ENCODE measurements at places on chromosomes 6 and 20. TPM values are rescaled to one million over a fixed set of nuclear protein-coding genes. Genes with fewer than 3 reads are reported as not detected.

DNA sequence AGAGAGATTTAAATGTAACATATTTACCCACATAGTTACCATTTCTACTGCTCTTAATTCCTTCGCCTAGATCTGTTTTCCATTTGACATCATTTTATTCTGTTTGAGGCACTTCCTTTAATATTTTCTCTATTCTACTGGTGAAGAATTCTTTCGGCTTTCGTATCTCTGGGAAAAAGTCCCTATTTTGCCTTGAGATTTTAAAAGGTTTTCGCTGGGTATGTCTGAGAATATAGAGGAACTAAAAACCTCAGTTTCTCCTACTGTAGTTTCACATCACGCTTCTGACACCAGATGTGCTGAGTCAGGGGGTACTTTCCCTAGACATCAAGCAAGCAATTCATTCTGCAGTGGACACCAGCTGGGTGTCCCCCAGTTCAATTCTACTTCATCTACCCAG lies 61.7 kb downstream of the E2F3 start:
- no peak for DNase-seq

DNA sequence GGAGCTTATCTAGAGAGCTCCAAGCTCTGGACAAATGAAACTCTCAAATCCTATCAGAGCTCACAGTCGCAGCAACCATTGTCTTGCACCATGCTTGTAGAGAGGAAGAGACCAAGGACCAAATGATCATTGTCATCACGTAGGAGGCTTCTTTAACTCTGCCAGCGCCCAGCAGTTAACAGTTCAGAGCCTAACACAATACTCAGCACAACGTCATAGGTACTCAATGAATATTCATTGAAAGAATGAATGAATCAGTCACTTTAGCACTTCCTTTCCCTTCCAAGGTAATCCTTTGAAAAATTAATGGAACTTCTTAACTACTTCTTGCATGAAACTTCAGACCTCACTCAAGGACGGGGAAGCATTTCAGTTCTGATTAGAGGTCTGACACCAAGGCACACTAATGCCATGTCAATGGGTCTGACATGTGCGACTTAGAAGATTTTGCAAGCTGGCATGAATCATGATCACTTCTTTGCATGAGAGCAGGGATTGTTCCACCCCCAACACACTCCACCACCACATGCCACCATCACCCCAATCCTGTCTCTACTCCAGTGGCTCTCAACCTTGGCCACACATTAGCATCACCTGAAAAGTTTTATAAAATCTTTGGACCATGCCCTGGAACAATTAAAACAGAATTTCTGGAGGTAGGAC lies 45.1 kb downstream of the KHDC1L start:
- no peak for DNase-seq

- no peak for DNase-seq
Measured at GRCh38 chr6:158191761-158192160, 23.6 kb downstream of the GTF2H5 start.

GRCh38 chr6:53086302-53086701 lies 21.1 kb downstream of the FBXO9 start:
- DNase-seq: no peak

GRCh38 chr20:16287776-16288175 lies 285.5 kb downstream of the KIF16B start:
- no peak for DNase-seq

GRCh38 chr6:114151064-114151690 lies 180.2 kb upstream of the HDAC2 start:
- DNase-seq: no peak

- DNase-seq: no peak
Measured at GRCh38 chr6:135622081-135622480, 124.5 kb upstream of the AHI1 start.

GRCh38 chr20:48632825-48633619 lies 194.8 kb downstream of the PREX1 start:
- no peak for DNase-seq

- no peak for DNase-seq
Measured at GRCh38 chr6:149014631-149015534, 268.1 kb downstream of the UST start.

DNA sequence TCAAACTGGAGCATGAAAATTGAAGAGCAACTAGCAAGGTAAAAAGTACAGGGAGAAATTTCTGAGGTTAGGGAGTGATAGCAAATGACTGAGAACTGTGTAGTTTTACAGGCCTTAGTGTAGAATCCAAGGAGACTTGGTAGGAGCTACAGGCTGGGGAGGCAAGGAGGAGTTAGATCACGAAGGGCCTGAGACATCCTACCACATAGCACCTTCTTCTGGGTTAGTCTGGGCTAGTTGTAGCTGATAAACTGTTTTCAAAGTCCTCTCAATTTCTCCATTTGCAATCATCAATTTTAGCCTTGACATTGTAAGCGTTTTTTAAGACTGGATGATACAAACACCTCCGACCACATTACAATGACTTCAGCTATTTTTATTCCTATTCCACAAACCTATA lies 209.7 kb downstream of the TMEM200A start:
- DNase-seq: no peak

DNA sequence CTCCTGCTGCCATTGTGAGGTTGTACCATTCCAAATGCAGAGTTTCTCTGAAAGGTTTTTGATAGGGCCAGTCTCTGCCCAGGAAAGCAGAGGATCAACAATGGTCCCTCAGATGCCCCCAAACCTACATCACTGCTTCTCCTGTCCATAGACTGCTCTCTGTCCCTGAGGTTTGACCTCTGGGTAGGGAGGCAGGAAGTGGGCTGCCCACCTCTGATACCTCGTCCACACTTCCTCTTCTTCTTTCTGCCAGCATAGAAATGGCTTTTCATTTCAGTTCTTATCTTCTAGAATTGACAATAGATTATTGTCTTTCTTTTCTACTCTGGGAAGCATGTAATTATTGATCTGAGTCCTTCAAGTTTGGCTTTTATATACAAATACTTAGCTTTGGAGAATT lies 170.6 kb downstream of the TRMT11 start:
- no peak for DNase-seq

DNA sequence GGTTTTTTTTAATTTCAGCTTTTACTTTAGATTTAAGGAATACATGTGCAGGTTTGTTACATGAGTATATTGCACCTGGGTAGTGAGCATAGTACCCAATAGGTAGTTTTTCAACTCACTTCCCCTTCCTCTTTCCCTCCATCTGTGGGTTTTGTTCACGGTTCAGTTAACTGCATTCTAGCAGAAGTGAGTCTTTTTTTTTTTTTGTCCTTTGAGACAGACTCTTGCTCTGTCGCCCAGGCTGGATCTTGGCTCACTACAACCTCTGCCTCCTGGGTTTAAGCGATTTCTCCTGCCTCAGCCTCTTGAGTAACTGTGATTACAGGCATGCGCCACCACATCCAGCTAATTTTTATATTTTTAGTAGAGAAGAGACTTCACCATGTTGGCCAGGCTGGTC lies 8.7 kb downstream of the UBR2 start:
- DNase-seq: no peak

DNA sequence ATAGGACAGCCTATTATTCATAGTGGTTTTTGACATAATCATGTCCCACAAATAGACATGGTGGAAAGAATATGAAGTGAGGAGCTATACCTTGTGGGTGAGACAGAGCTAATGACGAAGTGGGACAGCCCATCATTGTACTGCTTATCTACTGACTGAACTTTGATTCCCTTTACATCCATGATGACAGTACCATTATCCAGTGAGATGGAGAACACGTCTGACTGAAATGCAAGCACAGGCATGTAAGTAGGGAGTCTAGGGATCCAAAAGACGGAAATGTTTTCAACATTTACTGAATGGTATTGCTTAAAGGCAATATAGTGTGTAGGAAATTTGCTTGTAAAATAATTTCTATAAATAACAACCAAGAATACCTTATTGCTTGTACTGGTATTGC lies 43.5 kb downstream of the FAM229B start:
- no peak for DNase-seq

DNA sequence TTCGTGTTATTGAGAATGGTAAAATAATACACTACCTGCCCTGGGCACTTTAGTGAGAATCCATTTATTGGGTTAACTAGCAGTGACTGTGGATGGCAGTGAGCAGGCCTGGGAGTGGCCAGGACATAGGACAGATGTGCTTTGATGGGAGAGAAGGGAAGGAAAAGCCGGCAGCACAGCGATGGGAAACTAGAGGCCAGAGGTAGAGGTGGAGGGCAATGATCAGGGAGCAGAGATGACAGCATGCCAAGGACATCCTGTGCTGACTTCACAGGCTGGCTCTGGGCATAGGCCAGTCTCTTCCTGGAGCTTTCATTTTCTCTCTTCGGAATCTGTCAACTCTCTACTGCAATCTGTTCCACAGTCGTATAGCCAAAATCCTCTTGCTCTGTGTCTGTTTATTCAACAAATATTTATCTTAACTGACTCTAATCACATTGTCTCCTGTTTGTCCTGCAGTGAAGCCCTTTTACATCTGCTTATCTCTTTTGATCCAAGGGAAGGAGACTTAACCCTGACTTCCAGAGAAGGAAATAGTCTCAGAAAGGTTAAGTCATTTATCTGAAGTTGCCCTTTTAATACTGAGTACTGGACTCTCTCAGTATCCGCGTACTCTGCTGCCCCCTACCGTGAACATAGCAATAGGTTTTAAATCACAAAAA lies 18.4 kb upstream of the MMP24 start:
- peak; percentile 61 for DNase-seq

The ETV7 gene
- 0.81 TPM for polyA plus RNA-seq

The SLC17A2 gene
- polyA plus RNA-seq: not detected

The MOCS1 gene
- 6.1 TPM for polyA plus RNA-seq

The LIN28B gene
- not detected for polyA plus RNA-seq

The MLN gene
- polyA plus RNA-seq: not detected

The CST5 gene
- not detected for polyA plus RNA-seq

The ROMO1 gene
- polyA plus RNA-seq: 261 TPM

The SLC17A9 gene
- polyA plus RNA-seq: 2.2 TPM

The KIFC1 gene
- 10.2 TPM for polyA plus RNA-seq

The HLA-F gene
- 0.12 TPM for polyA plus RNA-seq

The CLIC5 gene
- polyA plus RNA-seq: not detected

The PLG gene
- polyA plus RNA-seq: not detected

The GABRR1 gene
- polyA plus RNA-seq: not detected
